ENCODE measurements at places on chromosomes 5 and 9.

DNA sequence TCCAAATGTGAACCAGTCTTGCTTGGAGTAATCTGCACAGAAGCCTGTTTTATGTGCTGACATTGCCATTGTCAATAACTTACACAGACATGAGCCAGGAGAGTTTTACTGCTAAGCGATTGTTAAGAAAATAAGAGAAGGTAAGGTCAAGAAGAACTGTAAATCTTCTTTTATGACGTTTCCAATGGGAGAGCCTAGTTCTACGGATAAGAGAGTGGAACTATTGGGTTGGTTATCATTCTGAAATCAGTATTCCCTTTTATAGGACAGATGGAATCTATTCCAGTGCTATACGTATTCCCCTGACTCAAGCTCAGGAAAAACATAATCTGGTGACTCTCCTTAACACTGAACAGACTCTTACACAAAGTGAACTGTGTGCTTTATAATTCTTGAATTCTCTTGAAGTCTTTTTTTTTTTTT is 137.9 kb upstream of the OTULINL start:
- DNase-seq: peak; percentile 51

DNA sequence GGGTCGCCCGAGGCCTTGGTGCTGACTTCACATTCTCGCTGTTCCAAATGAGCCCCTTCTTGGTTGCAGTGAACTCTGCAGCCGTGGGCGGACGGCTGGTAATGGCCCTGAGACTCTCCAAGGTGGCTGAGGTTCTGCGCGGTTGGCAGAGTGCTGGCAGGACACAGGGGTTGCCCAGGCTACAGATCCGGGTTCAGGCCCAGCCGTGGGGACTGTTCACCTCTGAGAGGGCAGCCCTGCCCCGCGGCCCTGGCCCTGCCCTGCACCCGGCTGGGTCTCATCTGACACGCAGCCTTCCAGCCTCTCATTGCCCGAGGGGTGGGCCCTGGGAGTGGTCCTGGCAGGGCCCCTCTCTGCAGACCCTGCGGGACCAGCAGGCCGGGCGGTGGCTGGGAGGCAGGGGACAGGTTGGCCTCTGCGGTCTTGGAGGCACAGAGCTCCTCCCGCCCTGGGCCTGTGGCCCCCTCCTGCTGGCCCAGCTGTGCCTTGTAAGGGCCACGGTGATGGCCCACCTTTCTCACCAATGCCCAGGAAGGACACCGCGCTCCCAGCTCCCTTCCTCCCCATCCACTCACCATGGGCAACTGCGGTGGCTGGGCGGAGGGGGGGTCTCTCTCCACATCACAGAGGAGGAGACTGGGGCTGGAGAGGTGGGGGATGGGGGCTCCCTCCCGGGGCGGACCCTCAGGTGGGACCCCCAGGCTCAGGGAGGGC is 51.6 kb downstream of the AHRR start:
- DNase-seq: peak; percentile 25

GRCh38 chr5:148514344-148514743 is 130.6 kb downstream of the FBXO38 start:
- DNase-seq: no peak

GRCh38 chr9:125977223-125977622 is 230.1 kb downstream of the PBX3 start:
- peak; percentile 10 for DNase-seq

GRCh38 chr9:89112243-89112642 is 66.4 kb downstream of the SHC3 start:
- DNase-seq: no peak

GRCh38 chr9:9410736-9411135 is 1202.1 kb downstream of the PTPRD start:
- no peak for DNase-seq

DNA sequence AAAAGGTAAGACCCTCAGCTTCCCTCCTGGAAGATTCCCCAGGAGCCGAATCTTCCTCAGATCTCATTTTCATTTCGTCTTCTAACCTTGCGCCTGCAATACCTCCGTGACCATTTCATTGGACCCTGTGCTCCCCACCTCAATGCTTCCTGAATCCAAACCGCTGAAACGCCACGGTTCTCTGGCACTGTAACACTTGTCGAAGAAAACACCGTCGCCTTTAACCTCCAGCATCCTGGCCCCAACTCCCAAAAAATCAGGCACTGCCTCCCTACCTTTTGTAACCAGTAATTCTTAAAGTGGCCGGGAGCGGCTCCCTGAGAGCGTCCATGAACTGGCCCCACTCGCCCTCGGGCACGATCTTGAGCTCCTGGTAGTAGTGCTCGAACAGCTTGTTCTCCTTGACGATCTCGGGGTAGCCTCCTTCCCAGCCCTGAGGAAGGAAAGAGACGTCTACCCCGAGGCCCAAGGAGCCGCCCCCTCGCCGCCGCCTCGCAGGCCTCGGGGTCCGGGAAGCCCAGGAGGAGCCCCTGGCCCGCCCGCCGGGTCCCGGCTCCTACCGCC is 438 bp downstream of the NSUN2 start:
- DNase-seq: no peak

DNA sequence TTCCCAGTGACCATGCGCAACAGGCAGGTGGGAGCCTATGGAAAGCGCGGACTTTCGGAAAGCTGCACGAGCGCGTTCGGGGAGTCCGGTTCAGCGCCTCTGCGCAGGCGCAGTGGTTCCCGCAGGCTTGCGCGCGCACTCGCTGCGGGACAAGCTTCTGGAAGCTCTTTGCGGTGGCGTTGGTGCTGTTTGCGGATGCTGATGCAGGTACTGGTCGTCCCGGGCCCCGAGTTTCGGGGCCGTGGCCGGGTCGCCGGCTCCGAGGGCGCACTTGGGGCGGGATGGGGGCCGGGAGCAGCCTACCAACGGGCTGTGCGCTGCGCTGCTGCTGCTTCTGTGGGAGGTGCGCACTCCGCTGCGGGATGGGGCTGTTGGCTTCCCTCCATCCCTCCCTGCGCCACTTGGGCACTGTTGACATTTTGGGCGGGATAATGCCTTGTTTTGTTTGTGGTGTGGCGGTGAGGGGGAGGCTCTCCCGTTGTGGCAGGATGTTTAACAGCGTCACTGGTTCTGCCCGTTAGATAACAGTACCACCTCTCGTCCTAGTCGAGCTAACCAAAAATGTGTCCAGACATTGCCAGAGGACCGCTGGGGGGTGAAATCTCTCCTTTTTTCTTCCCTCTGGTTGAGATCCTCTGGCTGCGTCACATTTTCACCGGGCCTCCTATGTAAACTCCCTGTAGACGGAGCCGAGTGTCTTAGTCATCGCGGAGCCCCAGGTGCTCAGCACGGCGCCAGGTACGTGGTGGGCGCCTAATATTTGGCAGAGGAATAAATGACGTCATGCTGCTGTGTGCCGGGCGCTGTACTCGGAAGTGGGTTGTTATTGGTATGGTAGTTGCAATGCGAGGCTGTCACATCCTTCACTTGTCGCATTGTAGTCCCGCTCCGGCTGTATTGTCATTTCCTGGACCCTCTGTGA is at the start of gene ZNF483:
ZNF483 (plus strand) TSS at position 124 of the 922 bp plus-strand sequence. CDS start 2,217 bp downstream, outside the sequence.
- peak; percentile 68 for DNase-seq

DNA sequence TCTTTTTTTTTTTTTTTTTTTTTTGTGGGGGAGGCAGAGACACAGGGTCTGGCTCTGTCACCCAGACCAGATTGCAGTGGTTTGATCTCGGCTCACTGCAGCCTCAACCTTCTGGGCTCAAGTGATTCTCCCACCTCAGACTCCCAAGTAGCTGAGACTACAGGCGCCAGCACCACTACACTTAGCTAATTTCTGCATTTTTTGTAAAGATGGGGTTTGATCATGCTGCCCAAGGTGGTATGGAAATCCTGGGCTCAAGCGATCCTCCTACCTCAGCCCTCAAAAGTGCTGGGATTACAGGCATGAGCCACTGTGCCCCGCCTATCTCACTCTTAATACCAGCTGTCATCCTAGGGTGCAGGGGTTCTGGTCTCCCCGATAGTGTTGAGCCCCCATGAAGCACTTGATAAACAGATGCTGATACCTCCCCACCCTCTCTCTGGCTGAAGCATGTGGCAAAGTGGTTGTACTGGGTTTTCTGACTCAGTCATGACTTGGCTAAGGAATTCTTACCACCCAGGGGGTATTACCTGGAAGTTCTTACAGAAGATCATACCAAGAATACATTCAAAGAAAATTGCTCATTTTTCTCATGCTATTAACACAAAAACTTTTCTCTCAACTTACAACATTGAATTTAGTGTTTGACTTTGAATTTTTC is 110.2 kb upstream of the DAPK1 start:
- DNase-seq: peak; percentile 63

DNA sequence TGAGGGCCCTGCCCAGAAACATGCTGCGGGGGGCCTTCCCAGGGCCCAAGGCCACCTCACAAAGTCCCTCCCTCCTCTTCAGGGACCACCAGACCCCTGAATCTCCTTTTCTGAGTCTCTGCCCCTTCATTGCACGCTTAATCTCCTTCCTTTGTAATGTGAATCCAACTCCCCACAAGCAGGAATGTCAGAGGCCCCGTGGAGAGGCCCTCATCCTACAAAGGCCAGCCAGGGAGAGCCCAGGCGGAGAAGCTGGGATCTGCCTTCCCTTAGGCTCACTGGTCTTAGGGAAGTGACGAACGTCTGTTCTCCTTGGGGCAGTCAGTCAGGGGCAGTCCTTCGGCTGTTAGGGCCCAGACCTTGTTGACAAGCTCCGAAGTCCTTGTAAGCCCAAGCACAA is 2.3 kb downstream of the SMIM33 start:
- no peak for DNase-seq

DNA sequence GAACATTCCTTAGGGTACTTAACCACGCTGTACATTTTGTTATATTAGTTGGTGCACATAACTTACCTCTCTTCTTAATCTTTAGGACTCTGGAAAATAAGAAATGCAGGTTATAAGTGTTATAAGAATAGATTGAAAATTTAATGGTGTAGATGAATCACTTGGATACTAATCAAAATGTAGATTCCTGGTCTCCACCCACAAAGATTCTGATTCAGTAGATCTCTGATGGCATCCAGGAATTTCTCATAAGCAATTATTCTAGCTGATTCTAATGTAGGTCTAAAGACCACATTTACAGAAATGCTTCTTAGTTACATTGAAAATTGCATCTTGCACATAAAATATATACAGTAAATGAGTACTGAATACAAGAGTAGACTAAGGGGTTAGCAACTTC is 38.9 kb upstream of the ASTN2 start:
- DNase-seq: no peak

DNA sequence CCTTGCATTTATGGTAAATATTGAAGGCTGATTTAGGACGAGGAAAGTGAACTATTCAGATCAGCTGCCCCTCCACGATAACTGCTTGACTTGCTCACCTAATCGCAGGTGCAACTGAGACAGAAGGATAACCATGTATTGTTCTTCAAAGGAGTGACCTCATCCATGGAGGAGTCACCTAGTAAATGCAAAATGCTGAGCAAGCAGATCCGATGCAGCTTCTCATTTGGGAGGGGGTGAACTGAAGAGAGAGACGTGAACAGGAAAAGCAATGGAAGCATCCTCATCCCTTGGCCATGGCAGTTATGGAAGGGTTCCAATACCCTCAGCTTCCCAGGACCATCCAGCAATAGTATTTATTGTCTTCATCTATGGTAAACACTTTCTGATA is 47.5 kb downstream of the RASGRF2 start:
- DNase-seq: no peak

- no peak for DNase-seq
Measured at GRCh38 chr9:114995681-114996221, 65.4 kb upstream of the TNFSF8 start.

DNA sequence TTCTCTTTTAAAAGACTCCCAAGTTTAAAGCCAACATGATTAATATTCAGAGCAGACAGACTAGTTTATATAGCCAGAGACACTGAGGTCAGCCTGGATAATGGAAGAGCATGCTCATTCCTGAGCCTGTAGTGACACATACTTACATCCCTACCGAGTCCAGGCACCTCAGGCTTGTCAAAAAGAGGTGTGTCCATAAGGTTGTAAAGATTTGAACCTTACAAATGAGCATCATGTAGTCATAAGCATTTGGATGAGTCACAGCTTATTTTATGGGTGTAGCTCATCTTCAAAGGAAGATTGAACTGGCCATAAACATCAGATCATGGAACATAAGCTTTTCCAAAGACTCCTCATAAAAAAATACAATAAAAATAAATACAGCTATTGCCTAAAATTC is 333.5 kb downstream of the EFNA5 start:
- no peak for DNase-seq

DNA sequence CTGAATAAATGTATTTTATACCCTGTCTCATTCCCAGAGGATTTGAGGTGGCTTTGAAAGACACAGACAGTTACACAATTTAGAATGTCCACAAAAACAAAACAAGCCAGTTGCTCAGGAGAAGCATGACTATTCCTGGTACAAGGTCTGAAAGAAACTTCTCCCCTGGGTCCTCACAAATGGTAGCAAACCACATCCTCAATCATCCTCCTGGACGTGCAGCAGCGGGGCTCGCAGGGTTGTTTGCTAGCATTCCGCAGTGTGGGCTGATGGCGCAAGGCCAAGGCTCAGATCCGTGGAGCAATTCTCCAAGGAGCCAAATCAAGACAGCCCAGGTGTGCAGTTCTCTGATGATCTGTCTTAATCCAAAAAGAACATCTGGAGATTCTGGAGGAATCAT is 210.3 kb downstream of the ACTL7B start:
- DNase-seq: peak; percentile 90

DNA sequence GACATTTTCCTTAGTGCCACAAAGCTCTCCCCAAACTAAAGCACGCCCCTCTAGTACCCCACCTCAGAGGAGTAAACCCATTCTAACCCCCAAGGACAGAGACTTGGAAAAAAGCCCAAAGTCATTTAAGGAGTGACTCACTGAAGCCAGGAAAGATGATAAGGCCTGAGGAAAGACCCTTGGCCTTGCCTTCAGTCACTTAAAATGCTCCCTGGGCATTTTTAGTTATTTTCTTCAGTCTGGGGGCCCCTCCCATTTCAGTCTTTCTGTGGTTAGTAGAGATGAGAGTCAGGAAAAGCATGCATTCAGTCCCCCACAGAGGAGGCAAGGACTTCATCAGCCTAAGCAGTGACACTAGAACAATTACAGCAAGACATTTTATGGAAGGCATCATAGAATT is 13.7 kb upstream of the TLX3 start:
- peak; percentile 36 for DNase-seq

GRCh38 chr5:125100951-125101350 is 354.5 kb upstream of the ZNF608 start:
- no peak for DNase-seq

- no peak for DNase-seq
Measured at GRCh38 chr9:34659592-34660253, 2.7 kb downstream of the CCL27 start.

- no peak for DNase-seq
Measured at GRCh38 chr9:114319147-114319546, 3.8 kb upstream of the ORM1 start.

GRCh38 chr9:100088202-100088601 is 10.6 kb downstream of the ERP44 start:
- no peak for DNase-seq
